ENCODE measurements at places on chromosomes 7 and 10.

DNA sequence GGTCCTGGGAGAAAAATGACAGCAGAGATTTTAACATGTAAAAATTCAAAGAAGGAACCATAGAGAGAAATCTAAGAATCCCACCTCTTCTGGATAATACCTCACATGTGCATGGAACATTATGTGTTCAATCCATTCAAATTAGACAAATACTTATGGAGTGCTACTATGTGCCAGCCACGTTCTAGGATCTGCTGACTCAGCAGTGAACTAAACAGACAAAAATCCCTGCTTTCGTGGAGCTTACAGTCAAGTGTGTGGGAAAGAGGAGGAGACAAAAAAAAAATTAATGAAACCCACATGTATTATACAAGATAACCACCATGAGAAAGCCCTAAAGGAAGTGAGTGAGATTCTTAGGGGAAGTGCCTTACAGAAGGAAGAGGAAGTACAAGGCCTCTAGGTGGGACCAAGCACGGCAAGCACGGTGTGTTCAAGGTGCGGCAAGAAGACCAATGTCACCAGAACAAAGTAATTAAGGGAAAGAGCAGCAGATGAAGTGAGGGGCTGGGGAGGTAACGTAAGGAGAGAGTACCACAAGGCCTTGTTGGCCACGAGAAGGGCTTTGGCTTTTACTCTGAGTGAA is 71.0 kb downstream of the SLC25A13 start:
- no peak for DNase-seq

- no peak for DNase-seq
Measured at GRCh38 chr7:44580945-44581878, 819 bp downstream of the TMED4 start.

GRCh38 chr10:13527864-13528122 is 1.0 kb downstream of the BEND7 start:
- DNase-seq = no peak

DNA sequence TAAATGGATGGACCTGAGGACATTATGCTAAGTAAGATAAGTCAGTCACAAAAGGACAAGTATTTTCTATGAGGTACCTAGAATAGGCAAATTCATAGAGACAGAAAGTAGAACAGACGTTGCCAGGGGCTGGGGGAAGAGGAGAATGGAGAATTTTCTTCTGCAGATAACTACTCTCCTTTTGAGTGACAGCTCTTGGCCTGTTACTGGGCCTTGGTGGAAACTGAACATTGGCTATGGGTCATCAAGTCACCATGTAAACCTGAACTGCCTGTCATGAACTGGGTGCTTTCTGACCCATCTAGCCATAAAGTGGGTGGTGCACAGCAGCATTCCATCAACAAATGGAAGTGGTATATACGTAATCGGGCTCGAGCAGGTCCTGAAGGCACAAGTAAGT is 29.3 kb upstream of the NFE2L3 start:
- DNase-seq = no peak

- no peak for DNase-seq
Measured at GRCh38 chr7:159071260-159071659, 73.4 kb downstream of the VIPR2 start.

- DNase-seq = no peak
Measured at GRCh38 chr10:31908157-31908556, 20.5 kb downstream of the ARHGAP12 start.

DNA sequence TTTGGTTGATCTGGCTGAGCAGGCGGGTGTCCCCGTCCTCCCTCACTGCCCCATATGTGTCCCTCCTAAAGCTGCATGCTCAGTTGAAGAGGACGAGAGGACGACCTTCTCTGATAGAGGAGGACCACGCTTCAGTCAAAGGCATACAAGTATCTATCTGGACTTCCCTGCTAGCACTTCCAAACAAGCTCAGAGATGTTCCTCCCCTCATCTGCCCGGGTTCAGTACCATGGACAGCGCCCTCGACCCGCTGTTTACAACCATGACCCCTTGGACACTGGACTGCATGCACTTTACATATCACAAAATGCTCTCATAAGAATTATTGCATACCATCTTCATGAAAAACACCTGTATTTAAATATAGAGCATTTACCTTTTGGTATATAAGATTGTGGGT is 26.9 kb upstream of the TRIM56 start:
- DNase-seq = peak; percentile 21

GRCh38 chr7:154720016-154720415 is 282.9 kb downstream of the PAXIP1 start:
- no peak for DNase-seq

DNA sequence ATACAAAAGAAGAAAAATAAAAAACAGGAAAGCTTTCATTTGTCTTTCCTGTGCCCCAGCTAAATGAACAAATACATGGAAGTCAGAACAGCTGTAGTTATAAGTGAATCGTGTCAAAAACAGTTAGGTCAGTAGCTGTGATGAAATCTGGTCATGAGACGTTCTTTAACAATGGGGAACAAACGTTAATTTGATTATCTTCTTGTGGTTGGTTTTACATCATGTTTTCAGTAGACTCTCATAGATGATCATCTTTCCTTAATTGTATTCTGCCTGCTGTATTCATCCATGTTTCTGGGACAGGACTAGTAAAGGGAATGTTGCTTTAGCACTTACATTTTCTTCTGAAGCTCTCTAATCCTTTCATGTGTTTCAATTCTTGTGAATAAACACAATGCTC is 97.0 kb downstream of the PCLO start:
- no peak for DNase-seq

- no peak for DNase-seq
Measured at GRCh38 chr7:123003539-123004126, 8.1 kb upstream of the TAS2R16 start.

GRCh38 chr7:88401009-88401623 is 94.4 kb upstream of the STEAP4 start:
- peak; percentile 7 for DNase-seq

- no peak for DNase-seq
Measured at GRCh38 chr7:27410812-27411544, 168.4 kb downstream of the EVX1 start.

GRCh38 chr7:11210374-11210773 is 236.7 kb downstream of the PHF14 start:
- DNase-seq = no peak

DNA sequence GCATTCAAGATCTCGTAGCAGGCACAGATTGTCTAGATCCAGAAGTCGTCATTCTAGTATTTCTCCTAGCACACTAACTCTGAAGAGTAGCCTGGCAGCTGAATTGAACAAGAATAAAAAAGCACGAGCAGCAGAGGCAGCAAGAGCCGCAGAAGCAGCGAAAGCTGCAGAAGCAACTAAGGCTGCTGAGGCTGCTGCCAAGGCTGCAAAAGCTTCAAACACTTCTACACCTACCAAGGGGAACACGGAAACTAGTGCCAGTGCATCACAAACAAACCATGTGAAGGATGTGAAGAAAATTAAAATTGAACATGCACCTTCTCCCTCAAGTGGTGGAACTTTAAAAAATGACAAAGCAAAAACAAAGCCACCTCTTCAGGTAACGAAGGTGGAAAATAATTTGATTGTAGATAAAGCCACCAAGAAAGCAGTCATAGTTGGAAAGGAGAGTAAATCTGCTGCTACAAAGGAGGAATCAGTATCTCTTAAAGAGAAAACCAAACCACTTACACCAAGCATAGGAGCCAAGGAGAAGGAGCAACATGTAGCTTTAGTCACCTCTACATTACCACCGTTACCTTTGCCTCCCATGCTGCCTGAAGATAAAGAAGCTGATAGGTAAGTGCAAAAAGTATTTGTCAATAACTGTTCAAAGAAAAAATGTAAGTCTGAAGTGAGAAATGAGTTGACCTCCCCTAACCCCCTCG is 37.7 kb downstream of the CDK13 start:
- no peak for DNase-seq

DNA sequence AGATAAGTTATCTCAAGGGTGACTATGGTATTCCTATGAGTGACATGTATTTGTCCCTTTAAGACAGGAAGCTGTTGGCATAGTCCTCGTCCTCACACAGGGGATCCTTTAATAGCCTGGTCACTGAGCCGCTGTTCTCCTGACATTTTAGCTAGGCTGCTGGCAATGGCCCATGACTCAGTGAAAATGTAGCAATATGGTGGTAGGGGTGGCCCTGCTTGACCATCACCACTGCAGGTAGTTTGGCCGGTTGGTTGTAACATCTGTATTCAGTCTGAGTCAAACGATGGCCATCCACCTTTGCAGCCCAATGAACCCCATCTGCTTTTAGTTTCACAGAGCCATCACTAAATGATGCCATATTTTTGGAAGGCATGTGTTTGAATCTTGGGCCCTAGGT is 110.1 kb upstream of the RAB18 start:
- DNase-seq = no peak

- no peak for DNase-seq
Measured at GRCh38 chr7:52465216-52465615, 570.2 kb upstream of the POM121L12 start.

DNA sequence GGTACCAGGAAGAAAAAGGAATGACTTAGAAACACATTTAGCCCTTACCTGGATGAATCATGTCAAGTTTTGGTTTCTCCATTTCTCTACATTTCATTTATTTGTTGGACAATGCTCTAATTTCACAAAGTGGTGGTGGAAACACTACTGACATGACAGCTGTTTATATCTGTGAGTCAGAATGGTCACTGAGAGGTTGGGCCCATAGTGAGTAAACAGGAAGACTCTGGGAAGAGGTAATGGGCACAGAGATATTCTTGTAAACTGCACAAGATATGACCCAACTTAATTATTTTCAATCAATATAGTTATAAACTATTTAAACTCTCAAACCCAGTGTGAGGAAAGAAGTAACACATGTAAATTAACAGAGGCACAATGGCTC is 176.3 kb upstream of the MEOX2 start:
- no peak for DNase-seq

- no peak for DNase-seq
Measured at GRCh38 chr7:89607792-89608191, 546.5 kb upstream of the STEAP1 start.

DNA sequence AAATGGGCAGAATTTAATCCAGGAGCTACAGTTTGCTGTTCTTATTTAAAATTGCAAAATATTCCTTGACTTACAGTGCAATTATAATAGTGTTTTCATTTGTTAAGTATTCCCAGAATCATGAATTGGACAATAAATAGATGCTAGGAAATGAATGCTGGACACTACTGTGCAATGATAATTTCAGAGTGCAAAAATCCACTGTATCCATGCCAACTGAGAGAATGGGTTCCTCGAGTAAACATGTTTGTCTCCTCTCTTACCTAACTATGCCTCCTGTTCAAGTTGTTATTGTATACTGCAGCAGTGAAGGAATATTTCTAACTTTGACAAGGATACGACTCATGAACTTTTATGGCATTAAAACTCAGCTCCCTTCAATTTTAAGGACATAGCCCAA is 1396.3 kb downstream of the GATA3 start:
- no peak for DNase-seq

GRCh38 chr10:78309536-78310237 is 276.0 kb downstream of the RPS24 start:
- no peak for DNase-seq

DNA sequence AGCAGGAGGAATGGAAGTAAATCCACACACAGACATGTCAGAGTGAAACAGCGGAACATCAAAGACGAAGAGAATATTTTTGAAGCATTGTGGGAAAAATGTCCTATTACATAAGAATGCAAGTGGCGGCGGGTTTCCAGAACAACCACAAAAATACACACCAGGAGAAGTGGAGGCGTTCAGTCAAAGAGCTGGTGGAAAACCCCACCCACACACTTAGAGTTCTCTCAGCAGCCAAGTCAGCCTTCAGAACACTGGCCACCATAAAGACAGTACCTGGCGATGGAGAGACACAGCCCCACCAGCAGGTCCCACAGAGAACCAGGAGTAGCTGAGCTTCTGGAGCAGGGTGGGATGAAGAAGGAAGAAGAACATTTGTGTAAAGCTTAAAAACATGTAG is 23.7 kb downstream of the NKX6-2 start:
- no peak for DNase-seq

GRCh38 chr7:99165816-99166215 is 21.9 kb upstream of the SMURF1 start:
- no peak for DNase-seq

DNA sequence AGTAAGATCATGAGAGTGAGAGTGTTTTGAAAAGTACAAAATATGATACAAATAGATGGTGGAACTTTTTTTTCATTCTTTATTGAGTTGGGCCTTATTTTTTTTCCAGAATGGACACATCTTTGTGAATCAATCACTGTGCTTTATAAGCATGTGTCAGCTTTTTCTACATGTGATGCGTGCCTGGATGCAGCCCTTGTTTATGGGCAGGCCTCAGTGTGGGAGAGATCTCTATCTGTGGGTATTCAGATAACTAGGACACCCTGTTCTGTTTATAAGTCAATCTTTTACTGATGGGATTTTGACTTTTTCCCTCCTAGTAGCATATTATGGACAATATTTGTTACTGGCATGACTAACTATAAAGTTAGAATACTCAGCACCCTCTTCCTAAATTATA is 42.9 kb upstream of the IKZF1 start:
- no peak for DNase-seq

DNA sequence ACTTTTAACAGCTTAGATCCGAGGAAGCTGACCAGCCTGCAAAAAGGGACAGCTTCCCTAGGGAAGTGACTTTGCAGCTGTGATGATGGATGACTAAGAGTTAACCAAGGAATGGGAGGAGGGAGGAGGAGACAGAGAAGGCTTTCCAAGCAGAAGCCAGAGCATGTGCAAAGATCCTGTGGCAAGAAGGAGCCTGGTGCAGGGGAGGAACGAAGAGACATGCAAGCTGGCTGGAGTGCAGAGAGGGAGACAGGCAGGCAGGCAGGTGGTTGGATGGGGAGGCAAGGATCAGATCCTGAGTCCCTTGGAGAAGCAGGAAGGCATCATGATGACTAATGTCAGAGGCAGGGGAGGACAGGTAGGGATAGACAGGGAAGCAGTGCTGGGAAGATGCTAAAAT is 148.8 kb downstream of the PFKFB3 start:
- no peak for DNase-seq

DNA sequence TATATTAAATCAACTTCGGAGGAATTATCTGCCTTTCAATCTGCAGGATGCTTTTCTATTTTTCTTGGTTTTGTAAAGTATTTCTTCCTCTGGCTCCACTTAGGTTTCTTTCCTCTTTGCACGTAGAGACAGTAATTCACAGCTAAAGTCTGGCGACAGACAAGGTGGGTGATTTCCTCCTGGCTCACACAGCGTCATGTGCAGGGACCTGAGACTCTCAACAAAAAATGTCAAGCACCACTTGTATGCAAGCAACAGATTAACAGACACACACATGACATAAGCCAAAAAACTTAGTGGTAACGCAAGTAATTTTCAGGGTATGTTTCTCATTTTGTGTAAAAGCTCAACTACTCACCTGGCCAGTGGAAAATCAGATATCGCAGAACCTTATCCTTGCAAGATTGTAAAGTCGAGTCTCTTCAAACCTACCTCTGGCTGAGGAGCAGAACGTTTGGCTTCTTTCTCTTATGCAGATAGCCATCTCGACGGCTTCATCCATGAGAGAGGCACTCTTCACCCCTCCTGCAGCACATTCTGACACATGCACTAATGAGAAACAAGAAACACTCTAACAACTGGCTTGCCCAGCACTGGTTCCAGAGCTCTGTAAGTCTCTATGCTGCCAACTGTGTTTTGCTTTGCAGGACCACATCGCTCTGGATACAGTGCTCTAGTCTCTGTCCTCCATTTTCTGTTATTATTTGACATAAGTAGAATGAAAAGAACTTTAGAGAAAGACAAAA is 188.0 kb downstream of the CDCA7L start:
- DNase-seq = no peak

- DNase-seq = no peak
Measured at GRCh38 chr7:47188653-47189315, 393.1 kb downstream of the TNS3 start.

Data from fibroblast of skin of right quadriceps (primary cell).